Hindlimb muscle (tissue), 1 donor: ENCODE measurements at places on chromosomes 7 and 10. TPM values are rescaled to one million over a fixed set of nuclear protein-coding genes. Genes with fewer than 3 reads are reported as not detected.

Gene EPDR1
- polyA plus RNA-seq, result 102 TPM

Gene WNT2
- 1.1 TPM for polyA plus RNA-seq

Gene TMEM139
- 0.98 TPM for polyA plus RNA-seq

Gene FBXL13
- polyA plus RNA-seq, result 0.76 TPM

Gene CLRN3
- polyA plus RNA-seq, result not detected

Gene EPHA1
- 5.8 TPM for polyA plus RNA-seq

Gene SPDYE2B
- 5.1 TPM for polyA plus RNA-seq

Gene FAM131B
- 1.8 TPM for polyA plus RNA-seq

Gene MRC1
- 13.7 TPM for polyA plus RNA-seq

Gene PIK3AP1
- 3.2 TPM for polyA plus RNA-seq

Gene IFIT1
- 65.5 TPM for polyA plus RNA-seq

Gene BMPER
- 5.8 TPM for polyA plus RNA-seq

Gene GPR146
- polyA plus RNA-seq, result 6.2 TPM

Gene GRK5
- 19.1 TPM for polyA plus RNA-seq

Gene ZNF862
- polyA plus RNA-seq, result 10.9 TPM

Gene ALOX5
- 1.9 TPM for polyA plus RNA-seq

Gene GNAT3
- not detected for polyA plus RNA-seq

Gene EFCAB10
- polyA plus RNA-seq, result 0.93 TPM

Gene EDRF1
- polyA plus RNA-seq, result 17.4 TPM

Gene ITIH5
- polyA plus RNA-seq, result 42.2 TPM
